ENCODE measurements at places on chromosomes 5 and 9. TPM values are rescaled to one million over a fixed set of nuclear protein-coding genes. Genes with fewer than 3 reads are reported as not detected.

The SLC25A2 gene
- not detected for total RNA-seq

The ASTN2 gene
- total RNA-seq: 8.2 TPM

The ARL14EPL gene
- total RNA-seq: not detected

The C5orf52 gene
- not detected for total RNA-seq

The FBXW2 gene
- total RNA-seq: 19.1 TPM

The CMBL gene
- total RNA-seq: 4.9 TPM

The GZMA gene
- not detected for total RNA-seq

All from body of pancreas (tissue), 4 donors.